ENCODE measurements at places on chromosomes 4 and X.

DNA sequence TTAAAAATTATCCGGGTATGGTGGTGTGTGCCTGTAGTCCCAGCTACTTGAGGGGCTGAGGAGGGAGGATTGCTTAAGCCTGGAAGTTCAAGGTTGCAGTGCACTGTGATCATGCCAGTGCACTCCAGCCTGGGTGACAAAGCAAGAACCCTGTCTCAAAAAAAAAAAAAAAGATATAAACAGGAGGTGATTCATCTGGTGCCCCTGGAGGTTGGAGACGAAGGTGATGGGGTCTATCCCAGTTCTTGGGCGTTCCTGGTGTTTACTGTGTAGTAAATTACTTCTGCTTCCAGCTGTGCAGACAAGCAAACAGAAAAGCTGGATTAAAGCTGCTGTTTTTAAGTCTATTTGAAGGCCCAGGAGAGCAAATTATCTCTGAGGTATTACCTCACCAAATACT lies 19.9 kb downstream of the GPKOW start:
- no peak for DNase-seq

GRCh38 chr4:130054908-130055307 lies 959.0 kb downstream of the C4orf33 start:
- no peak for DNase-seq

GRCh38 chr4:138308356-138308755 lies 66.2 kb upstream of the SLC7A11 start:
- DNase-seq = no peak

DNA sequence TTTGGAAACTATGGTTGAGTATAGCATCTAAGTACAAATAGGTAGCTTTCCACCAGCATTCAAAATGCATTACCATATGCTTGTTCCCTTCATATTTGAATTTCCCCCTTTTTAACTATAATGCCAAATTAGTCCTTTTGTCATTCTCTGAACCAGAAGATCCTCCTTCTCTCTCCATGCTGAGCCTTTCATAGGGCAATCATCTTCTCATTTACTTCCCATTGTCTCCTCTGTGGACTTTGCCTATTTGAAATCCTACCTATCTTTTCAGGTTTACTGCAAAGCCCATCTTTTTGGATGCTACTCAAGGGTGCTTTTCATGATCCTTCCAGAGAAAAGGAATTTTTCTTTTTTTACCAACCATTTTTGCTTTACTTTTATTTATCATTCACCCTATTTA lies 54.7 kb downstream of the DKK2 start:
- DNase-seq = no peak
